Psoas muscle (tissue), 8 donors: ENCODE measurements at places on chromosomes 1 and 21. TPM values are rescaled to one million over a fixed set of nuclear protein-coding genes. Genes with fewer than 3 reads are reported as not detected.

DNA sequence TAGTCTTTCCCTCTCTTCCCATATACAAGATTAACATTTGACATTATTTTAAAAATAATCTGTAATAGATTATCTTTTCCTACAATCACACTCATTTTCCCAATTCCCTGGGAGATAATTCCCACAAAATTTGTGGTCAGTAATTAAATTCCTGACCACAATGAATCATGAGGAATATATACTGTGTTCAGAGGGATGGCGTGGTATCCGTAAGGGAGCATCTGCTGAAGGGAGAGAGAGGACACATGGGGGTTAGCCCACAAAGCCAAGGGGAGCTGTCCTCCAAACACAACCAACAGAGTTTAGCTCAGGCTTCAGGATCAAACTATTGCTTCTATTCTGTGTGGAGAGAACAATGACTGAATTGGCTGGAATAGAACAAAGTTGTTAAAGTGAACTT lies 57.1 kb upstream of the PPP2R5A start:
- no peak for DNase-seq

GRCh38 chr1:14599183-14599791 lies 802 bp downstream of the KAZN start:
- peak; percentile 17 for DNase-seq

GRCh38 chr21:16550917-16551741 lies 821.3 kb downstream of the USP25 start:
- no peak for DNase-seq

Gene ATP5IF1
- 214 TPM for total RNA-seq

Gene CD48
- 0.99 TPM for total RNA-seq

Gene CAMK2N1
- total RNA-seq: 4.2 TPM

Gene CACNA1S
- 269 TPM for total RNA-seq
